ENCODE measurements at places on chromosomes 2 and 18.

GRCh38 chr2:43518181-43518580, 77.7 kb downstream of the THADA start:
- DNase-seq, result no peak

GRCh38 chr2:15818881-15819280, 121.5 kb upstream of the MYCN start:
- DNase-seq, result no peak

DNA sequence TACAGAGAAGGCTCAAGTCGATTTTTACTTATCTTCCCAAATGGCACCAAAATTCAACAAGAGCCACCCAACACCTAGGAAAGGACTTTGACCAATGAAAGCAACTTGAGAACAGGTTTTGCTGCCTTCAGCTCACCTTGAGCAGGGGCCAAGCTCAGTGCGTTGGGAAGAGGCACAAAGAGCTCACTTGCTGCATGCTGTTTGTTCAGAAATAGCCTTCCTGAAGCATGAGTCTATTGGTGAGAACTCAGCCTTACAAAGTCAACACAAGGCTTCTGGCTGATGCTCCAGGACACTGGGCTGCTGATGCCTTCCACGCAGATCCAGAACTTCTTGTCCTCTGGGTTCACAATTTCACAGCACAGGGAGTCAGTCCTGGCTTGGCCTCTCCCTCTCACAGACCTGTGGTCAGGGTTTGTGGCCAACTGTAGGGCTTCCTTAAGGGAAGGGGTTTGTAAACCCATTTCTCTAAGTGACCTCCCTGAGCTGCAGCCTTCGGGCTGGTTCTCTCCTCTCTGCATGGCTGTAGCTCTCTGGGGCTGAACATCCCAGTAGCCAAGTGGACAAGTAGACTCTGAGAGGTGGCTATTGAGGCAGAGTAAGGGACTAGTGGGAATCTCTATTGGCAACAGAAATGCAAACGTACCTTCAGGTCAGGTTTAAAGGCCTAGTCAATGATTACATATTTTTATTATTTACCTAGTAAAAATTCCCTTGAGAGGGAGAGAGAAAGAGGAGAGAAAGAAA, 124.7 kb upstream of the GATA6 start:
- no peak for DNase-seq

GRCh38 chr2:197137231-197137630, 173.3 kb downstream of the ANKRD44 start:
- DNase-seq, result no peak

DNA sequence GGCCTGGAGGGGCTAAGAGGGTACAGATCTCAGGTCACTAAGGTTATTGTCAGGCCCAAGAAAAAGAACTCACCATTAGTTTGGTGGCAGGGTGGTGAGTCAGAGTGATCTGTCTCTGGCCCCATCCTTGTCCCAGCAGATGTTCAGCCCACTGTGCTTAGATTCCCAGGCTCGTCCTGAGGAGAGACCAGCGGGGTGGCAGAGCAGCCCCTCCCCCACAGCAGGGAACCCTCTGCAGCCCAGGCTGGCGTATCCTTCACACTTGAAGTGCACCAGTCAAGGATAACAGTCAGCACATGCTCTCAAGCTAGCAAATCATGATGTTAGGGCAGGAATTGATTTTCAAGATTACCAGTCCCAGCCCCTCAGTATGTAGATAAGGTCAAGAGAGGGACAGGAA, 43.1 kb downstream of the TMEM185B start:
- DNase-seq, result no peak

- no peak for DNase-seq
Observed at GRCh38 chr18:62490967-62491695, 31.7 kb upstream of the ZCCHC2 start.

- no peak for DNase-seq
Observed at GRCh38 chr2:234426616-234427015, 70.3 kb downstream of the ARL4C start.

DNA sequence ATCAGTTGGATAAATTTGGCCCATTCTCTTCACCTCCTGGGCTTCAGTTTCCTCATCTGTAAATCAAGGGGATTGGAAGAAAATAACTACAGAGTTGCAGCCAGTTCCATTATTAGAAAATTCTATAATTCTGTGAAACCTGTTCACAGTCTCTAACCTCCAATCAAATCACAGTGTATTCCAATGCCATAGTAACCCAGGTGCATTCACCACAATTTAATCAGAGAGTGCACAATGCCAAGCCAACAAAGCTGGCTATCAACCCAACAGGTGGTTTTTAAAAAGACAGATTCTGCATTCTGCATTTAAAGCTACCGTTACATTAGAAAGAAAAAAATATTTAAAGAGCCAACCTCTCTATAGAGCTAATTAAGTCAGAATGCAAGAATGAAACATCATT, 308.6 kb downstream of the RNF144A start:
- DNase-seq, result no peak

GRCh38 chr18:23825496-23825895, 136.2 kb downstream of the LAMA3 start:
- DNase-seq, result no peak

- no peak for DNase-seq
Observed at GRCh38 chr2:157245846-157246764, 11.4 kb upstream of the GALNT5 start.

DNA sequence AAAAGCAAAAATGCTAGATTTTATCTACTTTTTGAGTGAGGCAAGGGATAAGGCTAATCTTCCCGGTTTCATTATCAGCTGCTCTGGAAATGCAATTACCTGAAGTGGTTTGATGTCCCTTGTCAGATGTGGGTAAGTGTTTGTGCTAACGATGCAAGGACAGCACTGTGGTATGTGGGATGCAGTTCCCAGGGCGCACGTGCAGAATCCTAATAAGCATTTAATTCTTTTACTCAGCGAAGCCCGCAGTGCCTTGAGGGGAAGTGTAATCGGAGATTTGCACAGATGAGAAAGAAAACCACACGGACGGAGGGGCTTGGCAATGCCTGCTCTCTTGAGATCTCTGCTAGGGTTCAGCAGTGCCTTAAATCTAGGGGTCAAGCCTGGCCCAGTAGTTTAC, 108.5 kb upstream of the LYPD6 start:
- no peak for DNase-seq

DNA sequence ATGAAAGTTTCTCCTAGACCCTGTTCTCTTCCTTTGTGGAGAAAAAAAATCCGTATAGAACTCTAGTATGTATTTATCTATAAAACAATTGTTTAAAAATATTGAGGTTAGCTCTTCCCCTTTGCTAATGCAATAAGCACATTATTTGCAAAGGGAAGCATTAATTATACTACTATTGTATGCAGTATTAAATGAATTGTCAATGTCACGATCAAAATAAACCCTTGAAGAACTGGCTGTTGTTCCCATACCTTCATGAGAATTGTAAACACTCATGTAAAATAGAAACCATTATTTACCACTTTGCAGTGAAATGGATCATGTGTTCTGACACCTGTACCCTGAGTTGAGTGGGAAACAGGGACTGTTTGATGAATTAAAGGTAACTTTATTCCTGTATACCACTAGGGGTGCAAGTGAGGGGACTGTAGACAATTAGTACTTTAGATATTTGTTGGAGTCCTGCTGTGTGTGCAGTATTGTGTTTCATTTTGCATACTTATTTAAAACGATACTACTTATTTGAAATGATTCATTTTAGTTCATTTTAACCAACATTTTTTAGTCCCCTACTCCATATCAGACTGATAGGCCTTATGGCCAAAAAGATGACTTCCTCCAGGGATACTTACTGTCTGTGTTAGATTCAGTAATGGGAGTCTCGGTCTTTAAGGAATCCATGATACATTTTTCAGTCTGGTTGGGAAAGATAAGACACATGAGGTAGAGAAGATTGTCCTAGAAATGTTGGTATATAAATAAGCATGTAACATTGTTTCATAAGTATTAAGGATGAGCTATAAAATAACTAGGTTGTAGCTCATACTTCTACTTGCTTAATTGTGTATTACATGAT, 7.9 kb downstream of the PKP4 start:
- no peak for DNase-seq

DNA sequence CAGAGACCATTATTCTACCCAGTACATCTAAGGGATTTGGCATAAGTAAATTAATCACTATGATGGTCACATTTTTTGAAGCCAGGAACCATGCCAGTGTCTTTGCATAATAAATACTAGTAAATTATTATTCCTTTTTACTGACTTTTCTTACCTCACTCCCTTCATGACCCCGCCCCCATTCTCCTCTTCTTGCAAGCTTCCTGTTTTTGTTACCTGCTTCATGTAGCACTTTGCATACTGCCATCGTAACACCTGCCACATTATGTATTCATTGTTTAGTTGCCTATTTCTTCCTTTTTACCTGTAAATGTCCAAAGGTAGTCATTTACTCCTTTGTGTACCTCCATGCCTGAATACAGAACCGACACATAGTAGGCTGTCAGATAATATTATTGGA, 309.5 kb downstream of the KIAA1328 start:
- no peak for DNase-seq

DNA sequence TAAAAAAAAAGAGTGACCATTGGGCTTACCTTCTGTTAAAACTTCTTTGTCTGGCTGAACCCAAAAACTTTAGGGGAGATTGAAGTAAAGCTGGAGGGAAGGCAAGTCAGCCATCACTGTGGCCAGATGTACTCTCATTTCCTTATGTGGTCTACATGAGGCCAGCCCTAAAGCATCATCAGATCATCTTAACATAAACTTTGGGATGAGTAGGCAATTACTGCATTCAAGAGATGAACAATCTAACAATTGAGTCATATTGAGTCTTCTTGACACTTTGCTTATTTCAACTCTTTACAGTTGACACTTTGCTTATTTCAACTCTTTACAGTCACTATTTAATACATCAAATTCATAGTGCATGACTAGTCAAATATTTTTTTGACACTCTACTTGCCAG, 155.6 kb downstream of the QPCT start:
- no peak for DNase-seq

- no peak for DNase-seq
Observed at GRCh38 chr2:230891509-230891908, 26.8 kb downstream of the ITM2C start.

DNA sequence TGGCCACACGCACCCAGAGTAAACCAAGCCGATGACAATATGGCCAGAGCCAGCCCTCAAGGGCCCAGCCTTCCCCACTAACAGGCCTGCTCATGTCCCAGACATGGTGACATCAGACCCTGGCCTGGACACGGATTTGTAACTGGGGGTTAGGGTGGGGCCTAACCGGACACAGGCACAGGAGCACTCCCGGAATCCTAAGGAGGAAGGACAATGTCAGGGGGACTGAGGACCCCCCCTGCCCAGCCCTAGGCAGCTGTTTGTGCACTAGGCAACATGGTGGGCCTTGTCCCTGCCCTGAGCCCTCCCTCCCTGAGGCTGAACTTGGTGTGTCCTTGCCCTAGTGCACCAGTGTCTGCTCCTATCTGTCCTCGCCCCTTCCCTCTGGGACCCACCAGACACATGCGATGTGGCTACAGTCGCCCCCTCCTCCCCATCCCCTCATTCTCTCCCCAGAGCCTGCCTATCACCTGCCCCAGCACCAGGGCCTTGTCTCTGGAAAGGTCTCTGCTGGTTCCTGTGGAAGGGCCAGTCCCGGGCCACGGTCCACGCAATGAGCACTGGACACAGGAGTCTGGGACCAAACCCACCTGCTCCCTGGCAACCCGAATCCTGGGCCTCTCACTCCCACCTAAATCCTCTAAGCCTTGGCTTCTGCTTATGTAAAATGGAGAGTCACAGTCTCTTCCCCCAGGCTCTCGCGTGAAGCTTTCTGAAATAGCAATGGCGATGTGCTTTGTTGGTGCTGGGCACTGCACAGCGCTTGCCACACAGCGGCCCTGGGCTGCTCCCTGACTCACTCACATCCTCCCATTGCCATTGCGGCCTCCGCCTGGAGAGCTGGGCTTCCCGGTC, 76.5 kb upstream of the RAB6C start:
- DNase-seq, result no peak

GRCh38 chr2:157052685-157053224, 204.8 kb upstream of the GALNT5 start:
- no peak for DNase-seq

GRCh38 chr2:219003979-219004378, 10.8 kb upstream of the CRYBA2 start:
- no peak for DNase-seq

- no peak for DNase-seq
Observed at GRCh38 chr2:207083361-207084110, 82.2 kb downstream of the KLF7 start.

- no peak for DNase-seq
Observed at GRCh38 chr2:47109680-47110079, 45.4 kb downstream of the STPG4 start.

- DNase-seq, result no peak
Observed at GRCh38 chr2:37168217-37168981, 11.6 kb upstream of the EIF2AK2 start.

GRCh38 chr18:51171223-51171622, 26.3 kb downstream of the MEX3C start:
- no peak for DNase-seq

- no peak for DNase-seq
Observed at GRCh38 chr2:11842336-11842735, 95.9 kb downstream of the LPIN1 start.

DNA sequence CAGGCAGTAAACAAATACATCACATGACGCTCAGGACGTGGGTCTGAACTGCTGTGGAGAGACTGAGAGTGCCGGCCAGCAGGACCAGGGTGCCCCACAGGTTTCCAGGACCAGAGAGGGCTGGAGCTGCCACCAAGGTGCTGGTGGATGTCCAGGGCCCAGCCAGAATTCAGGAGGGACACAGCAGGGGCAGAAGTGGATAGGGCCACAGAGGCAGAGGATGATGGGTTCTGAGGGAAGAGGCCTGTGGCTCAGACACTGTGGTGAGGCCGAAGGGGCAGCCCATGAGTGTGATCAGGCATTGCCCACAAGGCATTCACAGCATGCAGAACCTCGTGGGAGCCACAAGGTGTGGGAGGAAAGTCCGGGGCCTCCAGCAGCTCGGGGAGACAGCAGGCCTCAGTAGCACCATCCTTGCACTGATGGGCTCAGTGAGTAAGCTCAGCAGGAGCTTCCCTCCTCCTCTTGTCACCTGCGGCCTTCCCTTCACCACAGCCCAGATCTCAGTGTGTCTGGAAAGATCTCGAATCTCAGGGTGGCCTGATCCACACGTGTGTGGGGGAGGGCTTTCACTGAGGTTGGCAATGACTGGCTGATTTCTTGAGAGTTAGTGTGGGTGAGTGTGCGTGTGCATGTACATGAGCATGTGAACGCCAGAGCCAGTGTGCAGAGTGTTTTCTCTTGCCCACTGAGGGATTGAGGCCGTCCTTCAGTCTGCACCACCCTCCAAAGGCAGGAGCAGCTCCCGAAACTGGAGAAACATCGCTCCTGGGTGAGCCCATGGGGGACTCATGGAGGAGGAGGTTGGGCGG, 181.8 kb upstream of the RAB6C start:
- no peak for DNase-seq

- DNase-seq, result peak; percentile 1
Observed at GRCh38 chr2:177332026-177332991, 60.3 kb upstream of the AGPS start.

DNA sequence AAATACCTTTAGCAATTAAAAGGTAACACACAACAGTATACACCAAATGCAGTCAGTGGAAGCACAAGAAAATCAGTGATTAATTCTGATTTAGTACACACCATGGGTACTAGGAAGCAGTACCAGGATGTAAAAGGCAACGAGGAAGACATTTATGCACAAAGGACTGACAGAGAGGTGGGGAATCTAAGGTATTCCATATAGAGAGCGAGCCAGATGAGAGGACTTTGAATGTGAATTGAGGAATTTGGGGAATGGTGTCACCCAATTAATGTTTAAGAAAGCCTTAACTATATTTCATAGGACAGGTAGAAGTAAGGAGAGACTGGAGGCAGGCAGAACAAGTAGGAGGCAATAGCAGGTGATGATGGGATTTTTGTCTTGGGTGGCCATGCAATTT, 11.7 kb downstream of the CPS1 start:
- no peak for DNase-seq

- DNase-seq, result no peak
Observed at GRCh38 chr2:173280853-173281252, 73.8 kb upstream of the CDCA7 start.
